ENCODE measurements at places on chromosomes 2 and 18.

- no peak for DNase-seq
Observed at GRCh38 chr2:222804351-222804750, 56.5 kb upstream of the ACSL3 start.

DNA sequence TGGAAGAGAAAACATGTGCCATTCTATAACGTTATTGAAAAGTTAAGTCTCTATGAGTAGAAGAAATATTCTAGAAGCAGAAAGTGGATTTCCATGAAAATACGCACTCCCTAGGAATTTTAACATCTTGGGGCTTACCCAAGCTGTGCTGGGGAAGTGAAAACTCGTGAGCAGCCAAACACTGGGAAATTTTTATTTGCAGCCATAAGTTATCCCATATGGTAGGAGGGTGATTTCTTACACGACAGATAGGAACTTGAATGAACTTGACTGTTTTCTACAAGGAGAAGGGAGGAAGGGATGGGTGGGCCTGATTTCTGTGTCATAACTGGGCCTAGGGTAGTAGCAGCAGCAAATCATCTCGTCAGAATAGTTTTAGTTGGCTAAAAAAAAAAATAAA is 272.6 kb downstream of the ETAA1 start:
- no peak for DNase-seq

GRCh38 chr2:188119112-188119838 is 172.4 kb upstream of the GULP1 start:
- no peak for DNase-seq

GRCh38 chr2:97982621-97983020 is 13.1 kb downstream of the TMEM131 start:
- no peak for DNase-seq

- DNase-seq: no peak
Observed at GRCh38 chr2:184472481-184472880, 125.8 kb upstream of the ZNF804A start.

DNA sequence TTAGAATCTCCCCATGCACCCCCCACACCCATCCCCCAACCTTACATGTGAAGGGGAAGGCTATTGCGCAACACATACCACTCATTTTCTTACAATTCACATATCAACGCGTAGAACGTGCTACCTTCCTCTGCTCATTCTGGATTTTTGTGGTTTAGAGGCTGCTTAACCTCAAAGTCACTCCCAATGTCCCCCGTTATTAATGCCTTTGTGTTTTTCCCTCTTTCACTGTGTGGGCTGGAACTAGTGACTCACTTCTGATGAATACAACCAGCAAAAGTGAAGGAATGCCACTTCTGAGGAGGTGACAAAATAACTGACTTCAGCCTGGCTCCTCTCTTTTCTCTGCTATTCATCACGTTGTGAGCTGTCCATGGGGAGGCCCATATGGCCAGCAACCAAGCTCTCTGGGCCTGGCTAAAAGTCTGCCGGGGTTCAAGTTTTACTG is 342.5 kb upstream of the NXPH2 start:
- DNase-seq: peak; percentile 21

GRCh38 chr2:107411267-107411666 is 415.4 kb upstream of the RGPD4 start:
- no peak for DNase-seq

DNA sequence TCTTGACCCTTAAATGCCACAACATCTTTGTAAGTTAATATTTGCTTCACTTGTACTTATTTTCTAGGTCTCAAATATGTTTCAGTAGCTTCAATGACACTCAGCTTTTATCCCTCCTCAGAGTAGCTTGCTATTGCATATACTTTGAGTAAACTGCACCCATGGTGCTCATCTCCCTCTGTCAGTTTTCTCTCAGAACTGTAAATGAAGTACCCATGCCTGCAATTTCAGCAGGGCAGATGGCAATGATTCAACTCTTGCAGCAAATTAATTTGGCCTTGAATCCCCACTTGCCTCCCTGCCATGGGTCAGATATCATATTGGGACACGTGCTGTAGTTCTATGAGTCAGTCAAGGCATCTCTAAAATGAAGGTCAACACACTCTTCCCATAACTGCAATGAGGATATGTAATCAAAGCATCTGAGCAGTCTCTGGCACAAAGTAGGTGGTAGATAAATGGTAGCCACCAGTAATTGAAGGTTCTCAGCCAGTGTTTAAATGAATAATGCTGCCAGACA is 225.8 kb downstream of the PIEZO2 start:
- no peak for DNase-seq

DNA sequence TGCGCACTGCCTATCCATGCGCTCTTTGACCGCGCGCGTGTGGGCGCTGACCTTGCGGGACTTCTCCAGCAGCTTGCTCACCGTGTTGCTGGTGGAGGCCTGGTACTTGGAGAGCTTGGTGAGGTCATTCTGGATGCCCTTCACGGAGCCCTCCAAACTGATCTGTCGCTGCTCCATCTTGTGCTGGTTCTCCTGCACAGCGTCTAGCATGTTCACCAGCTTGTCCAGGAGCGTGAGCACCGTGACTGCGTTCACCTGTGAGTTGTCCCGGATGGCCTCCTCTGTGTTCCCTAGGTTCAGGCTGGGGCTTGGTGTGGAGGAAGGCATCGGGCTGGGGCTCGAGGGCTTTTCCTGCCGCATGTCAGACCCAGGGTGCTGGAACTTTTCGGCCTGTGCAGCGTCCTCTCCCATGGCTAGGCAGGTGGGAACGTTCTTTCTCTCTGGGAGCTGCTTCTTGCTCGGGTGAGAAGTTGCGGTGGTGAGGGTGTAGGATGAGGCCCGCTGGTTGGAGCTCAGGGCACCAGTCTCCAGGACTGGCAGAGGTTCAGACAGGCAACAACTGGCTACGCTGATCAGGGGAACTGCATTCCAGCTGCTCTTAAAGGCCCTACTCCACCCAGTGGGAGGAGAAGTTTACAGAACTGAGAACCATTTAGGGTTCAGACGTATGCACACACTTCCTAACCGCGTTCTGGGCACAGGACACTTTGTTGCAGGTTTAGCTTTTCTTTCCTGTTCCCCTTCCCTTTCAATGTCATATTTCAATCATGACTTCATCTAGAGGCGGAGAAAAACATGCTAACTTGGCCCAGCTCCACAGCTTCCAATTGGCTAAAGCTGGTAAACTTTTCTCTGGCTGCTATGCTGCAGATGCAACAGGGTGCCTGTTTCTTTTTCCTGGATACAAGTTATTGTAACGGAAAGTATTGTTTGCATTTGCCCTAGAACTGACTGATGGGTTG is at the start of gene CAVIN2:
Gene CAVIN2, minus strand, starts transcription at position 574 of the 962 bp plus-strand sequence. Its CDS starts 163 bp downstream, at position 411.
- DNase-seq: no peak

Measured in T1000 (cell line).